ENCODE measurements at places on chromosomes 2 and 18.

DNA sequence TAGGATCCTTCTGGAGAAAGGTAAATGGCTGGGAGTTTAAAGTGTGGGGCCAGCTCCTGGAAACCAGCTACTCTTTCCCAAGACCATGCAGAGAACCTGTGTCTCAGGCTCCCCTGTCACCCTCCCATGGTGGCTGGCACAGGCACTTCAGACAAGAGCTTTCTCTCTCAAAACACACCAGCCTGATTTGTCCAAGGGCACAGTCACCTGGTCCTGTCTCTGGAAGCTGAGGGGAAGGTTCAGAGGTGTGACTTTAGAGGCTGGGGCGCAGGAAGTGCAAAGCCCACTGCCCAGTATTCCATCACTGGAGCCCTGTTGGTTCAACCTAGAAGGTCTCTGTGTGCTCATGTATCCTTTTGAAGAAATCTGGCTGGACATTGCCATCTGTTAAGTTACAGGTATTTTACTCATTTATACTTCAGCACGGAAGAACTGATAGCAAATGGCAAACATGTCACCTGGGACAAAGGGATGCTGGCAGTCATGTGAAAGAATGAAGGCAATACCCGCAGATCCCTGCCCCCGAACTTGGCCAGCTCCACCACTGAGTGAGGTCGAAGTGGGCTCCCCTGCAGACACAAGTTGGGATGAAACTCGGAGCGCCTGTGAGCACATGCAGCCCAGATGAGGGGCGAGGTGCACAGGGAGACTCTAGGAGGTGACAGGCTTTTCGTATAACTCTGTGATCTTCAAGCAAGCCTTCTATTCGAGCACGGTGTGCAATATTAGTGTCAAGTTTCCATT, 96.9 kb upstream of the MGAT4A start:
- no peak for DNase-seq

DNA sequence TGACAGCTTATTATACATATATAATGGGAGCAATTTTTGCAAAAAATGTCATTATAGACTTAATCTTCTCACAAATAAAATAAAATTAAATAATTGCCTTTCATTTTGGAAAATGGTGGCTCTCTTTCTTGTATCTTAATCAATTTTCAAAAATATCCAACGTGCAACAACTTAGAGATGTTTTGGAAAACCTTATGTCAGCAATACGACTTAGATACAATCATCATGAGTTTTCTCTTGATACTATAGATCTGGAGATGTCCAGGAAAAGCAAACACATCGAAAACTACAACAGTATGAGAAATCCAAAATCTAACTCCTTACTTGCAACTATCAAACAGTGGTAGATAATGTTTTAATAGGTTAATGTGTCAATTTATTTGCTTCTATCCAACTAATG, 1529.0 kb downstream of the LRP1B start:
- DNase-seq, result no peak

DNA sequence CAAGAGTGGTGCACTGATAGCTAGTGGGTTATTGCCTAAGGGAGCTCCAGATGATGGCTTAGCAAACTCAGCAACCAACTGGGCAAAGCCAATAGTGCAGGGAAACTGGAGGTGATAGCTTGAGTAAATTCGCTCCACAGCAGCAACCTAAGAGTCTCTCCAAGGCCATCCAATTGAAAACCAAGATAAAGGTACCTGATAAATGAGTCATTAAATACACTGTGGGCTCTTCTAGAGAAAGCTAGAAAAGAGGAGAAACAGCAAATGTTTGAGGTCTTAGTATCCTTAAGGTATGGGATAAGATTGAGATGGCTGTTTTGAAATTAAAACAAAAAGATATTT, 197.8 kb upstream of the ERBB4 start:
- no peak for DNase-seq

- no peak for DNase-seq
These were observed 120.4 kb downstream of the ZNF516 start for GRCh38 chr18:76374330-76375281.

DNA sequence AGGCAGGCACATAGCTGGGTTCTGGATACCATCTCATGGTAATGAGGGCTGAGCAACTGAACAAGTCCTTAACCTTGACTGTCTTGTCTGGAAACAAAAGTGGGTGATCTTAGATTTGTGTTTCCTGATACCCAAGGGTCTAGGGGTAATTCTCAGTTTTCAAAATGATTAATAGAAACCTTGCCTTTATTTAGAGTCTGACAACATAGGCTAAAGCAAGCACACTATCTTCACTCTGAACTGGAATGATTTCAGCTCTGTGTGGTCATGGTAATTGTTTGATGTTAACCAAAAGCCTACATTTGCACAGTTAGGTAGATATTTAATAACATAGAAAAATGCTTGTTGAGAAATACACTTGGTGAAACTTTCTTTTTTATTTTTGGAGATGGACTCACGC, 6.8 kb upstream of the LAMA3 start:
- no peak for DNase-seq

DNA sequence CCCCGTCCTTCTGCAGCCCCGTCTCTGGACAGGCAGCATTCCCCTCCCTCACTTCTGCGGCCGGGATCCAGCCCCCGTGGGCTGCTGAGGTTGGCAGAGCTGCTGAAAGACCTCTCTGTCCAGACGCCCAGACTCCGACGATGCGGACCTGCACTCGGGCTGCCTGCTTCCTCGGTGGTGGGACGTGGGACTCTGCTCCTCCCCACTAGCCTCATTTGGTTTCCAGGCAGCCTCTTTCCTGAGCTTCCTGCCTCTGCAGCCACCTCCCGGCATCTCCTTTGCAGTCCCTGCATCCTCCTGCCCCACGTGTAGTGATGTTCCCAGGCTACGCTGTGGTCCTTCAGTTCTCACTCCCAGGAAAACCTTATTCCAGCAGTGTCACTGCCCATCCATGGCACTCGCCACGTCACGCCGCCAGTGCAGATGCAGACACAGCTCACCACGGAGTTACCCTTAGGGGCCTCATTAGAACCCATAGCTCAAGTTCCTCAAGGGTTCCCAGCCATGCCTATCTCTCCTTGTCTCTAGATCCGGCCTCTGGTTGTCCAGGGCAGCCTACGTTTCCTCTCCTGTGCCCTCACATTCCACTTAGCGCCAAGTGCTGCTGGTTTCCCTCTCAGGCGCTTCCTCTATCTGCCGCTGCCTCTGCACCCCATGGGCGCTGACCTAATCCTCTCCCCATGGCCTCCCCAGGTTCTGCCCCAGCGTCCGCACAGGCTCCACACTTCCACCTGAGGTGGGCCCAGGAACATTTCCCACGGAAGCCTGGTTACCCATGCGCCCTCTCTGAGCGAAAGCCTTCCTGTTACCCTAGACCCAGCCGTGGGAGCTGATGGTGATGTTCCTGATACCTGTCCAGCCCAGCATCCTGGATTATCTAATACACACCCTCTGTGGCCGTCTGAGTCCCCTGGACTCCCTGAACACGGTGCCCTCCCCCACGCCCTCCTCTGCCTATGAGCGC, 318.3 kb upstream of the MYT1L start:
- no peak for DNase-seq

GRCh38 chr2:238105506-238106338, 5.6 kb downstream of the ESPNL start:
- no peak for DNase-seq

DNA sequence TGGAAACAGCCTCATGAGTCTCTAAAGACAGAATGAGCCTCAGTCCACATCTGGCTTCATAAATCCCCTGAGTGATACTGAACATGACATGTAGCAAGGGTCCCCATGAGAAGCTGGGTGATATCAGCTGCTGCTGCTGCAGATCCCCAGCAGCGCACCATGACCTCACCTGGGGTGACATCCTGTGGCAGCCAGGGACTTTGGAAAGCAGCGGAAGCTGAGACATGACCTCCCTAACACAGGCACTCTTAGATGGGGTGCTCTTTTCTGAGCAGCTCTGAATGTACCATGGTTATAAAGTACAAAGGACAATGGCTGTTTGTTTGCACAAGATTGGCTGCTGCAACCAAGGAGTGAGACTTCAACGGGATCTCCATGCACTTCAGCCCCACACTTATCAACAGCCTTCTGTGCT, 74.7 kb upstream of the TMEM200C start:
- DNase-seq, result no peak

- DNase-seq, result no peak
These were observed 79.8 kb upstream of the NOSTRIN start for GRCh38 chr2:168722592-168722991.

GRCh38 chr2:207836521-207837133, 66.9 kb upstream of the FZD5 start:
- DNase-seq, result no peak

- no peak for DNase-seq
These were observed 68.8 kb upstream of the CDC42EP3 start for GRCh38 chr2:37740164-37740739.

- DNase-seq, result peak; percentile 76
These were observed 341.1 kb downstream of the ARL6IP6 start for GRCh38 chr2:153059338-153060052.

- no peak for DNase-seq
These were observed 74.9 kb upstream of the PELI1 start for GRCh38 chr2:64219149-64219548.

- DNase-seq, result no peak
These were observed 31.9 kb upstream of the CEP68 start for GRCh38 chr2:65024149-65024829.

GRCh38 chr2:3730646-3731045, 27.3 kb downstream of the DCDC2C start:
- no peak for DNase-seq

- DNase-seq, result no peak
These were observed 349.0 kb upstream of the PKDCC start for GRCh38 chr2:41698678-41699422.

GRCh38 chr2:158815166-158815565, 20.0 kb downstream of the DAPL1 start:
- DNase-seq, result no peak

GRCh38 chr18:24725644-24726415, 265.4 kb downstream of the HRH4 start:
- no peak for DNase-seq

DNA sequence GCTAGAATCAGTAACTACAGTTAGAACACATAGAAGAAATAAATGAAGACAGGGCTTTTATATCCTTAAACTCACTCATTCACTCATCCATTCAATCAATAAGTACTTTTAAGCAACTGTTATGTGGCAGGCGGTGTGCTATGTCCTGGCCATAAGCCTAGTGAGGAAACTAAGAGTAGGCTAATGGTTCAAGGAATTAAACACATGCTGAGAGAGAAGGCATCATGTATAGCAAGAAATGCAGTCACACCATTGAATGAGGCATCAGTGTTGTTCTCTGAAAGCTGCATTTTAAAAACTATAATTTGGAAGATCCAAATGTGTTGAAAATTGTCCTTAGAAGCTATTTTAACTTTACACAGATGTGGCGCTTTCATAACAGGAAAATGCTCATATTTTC, 86.5 kb upstream of the DTNA start:
- no peak for DNase-seq

DNA sequence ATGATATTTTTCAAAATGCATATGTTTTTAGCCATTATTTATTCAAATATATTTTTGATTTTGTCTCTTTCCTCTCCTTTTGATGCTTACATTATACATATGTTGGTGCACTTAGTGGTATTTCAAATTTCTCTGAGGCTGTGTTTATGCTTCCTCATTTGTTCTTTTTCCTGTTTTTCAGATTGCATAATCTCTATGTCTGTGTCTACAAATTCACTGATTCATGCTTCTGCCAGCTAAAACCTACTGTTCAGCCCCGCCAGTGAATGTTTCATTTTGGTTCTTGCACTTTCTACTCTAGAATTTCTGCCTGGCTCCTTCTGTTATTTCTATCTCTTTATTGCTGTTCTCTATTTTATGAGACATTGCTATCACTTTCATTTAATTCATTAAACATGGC, 951.7 kb upstream of the CNTNAP5 start:
- DNase-seq, result no peak

DNA sequence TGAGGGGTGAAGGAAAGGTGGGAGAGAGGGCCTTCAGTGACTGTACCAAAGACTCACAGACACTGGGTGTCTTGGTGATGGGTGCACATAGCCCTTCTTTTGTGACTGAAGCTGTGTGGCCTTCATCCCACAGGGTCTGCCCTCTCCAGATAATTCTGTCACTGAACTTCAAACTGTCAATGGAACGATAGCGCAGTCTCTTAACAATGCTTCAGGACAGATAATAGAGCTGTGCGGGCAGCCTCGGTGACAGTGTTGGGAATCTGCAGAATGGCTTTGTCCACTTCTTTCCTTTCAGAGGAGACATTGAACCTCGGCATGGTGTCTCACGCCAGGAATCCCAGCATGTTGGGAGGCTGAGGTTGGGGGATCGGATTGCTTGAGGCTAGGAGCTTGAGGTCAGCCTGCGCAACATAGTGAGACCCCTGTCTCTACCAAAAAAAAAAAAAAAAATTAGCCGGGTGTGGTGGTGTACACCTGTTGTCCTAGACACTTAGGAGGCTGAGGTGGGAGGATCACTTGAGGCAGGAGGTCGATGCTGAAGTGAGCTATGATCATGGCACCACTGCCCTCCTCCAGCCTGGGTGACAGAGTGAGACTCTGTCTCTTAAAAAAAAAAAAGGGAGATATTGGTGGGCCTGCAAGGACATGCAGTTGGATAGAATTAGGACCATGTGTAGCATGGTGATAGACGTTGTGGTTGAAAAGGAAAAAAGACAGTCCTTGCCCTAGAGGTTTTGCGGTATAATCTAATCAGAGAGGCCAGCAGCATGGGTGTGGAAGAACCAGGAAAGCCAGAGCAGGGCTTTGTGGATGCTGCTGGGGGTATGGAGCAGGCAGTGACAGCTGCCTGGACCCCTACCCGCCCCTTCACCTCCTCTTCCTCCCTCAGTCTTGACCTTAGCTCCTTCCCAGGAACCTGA, 91.4 kb downstream of the LDLRAD4 start:
- DNase-seq, result no peak

GRCh38 chr2:133229974-133230373, 338.3 kb downstream of the NCKAP5 start:
- no peak for DNase-seq

- no peak for DNase-seq
These were observed 57.4 kb upstream of the RAPH1 start for GRCh38 chr2:203592470-203592869.

GRCh38 chr2:225488743-225489142, 89.2 kb downstream of the NYAP2 start:
- no peak for DNase-seq

GRCh38 chr2:85475799-85476490, 57.4 kb downstream of the SH2D6 start:
- no peak for DNase-seq

- DNase-seq, result peak; percentile 63
These were observed 13.0 kb upstream of the DAPL1 start for GRCh38 chr2:158782136-158782535.

- DNase-seq, result peak; percentile 16
These were observed 23.5 kb downstream of the ELP2 start for GRCh38 chr18:36153203-36153602.

DNA sequence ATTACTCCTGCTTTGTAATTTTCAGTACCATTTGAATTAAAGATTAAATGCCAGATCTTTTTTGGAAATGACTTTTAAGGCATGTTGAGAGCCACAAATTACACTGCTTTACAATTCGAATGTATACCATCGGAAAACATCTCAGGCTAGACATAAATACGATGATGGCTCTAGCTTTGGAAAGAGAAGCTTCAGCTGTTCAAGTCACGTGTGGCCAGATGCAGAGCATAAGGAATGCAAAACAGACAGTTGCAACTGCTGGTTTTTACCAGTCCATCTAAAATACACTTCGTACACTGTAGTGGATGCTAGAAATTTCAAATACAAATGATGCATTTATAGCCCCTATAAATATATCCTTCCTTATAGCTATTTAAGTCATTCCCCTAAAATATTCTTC, 8.0 kb downstream of the ZNF516 start:
- DNase-seq, result no peak
